ENCODE measurements at places on chromosomes 3 and 15.

GRCh38 chr15:40042791-40043320 is 3.9 kb upstream of the SRP14 start:
- no peak for DNase-seq

DNA sequence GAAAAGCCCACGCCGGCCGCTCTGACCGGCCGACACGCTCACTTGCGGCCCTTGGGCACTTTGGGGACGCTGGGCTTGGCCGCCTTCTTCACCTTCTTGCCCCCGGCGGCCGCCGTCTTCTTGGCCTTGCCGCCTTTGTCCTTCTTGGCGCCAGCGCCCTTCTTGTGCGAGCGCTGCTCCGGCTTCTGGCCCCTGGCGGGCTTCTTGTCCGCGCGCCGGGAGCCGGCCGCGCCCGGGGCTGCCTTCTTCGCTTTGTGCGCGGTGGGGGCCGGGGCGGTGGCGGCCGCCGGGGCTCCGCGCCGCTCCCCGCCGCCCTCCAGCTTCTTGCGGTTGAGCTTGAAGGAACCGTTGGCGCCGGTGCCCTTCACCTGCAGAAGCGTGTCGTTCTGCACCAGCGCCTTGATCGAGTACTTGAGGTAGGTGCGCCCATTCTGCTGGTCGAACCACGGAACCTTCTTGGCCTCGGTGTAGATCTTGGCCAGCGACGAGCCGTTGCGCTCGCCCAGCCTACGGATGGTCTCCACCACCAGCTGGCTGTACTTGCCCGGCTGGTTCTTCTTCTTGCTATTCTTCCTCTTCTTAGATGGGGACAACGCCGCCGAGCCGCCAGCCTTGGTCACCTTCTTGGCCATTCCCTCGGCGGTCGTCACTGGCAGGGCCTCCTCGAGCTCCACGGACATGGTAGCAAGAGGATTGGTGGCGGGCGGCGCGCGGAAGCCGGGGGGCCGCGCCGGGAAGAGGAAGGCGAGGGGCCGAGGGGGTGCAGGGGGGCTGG is 36.7 kb downstream of the HMCES start:
- DNase-seq, result no peak

DNA sequence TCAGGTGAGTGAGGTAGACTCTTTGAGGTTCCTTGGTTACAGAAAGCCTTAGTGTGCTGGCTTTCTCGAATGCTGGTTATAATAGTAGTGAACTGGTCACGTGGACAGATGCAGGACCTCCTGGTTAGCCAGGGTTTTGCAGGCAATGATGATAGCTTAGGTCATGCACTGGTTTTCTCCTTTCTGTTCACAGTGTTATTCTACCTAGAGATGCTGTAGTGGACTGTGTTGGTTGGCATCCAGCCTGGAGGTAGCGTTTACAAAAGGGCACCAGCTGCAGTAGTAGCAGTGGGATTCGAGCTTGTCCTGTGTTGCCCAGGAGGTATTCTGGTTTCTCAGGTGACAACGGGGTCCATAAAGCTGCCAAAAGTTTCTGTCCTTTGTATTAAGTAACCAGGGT is 27.0 kb downstream of the PCCB start:
- no peak for DNase-seq

GRCh38 chr3:65793495-65794200 is 245.1 kb downstream of the MAGI1 start:
- no peak for DNase-seq

GRCh38 chr3:190048932-190049441 is 71.7 kb downstream of the P3H2 start:
- DNase-seq, result peak; percentile 32

DNA sequence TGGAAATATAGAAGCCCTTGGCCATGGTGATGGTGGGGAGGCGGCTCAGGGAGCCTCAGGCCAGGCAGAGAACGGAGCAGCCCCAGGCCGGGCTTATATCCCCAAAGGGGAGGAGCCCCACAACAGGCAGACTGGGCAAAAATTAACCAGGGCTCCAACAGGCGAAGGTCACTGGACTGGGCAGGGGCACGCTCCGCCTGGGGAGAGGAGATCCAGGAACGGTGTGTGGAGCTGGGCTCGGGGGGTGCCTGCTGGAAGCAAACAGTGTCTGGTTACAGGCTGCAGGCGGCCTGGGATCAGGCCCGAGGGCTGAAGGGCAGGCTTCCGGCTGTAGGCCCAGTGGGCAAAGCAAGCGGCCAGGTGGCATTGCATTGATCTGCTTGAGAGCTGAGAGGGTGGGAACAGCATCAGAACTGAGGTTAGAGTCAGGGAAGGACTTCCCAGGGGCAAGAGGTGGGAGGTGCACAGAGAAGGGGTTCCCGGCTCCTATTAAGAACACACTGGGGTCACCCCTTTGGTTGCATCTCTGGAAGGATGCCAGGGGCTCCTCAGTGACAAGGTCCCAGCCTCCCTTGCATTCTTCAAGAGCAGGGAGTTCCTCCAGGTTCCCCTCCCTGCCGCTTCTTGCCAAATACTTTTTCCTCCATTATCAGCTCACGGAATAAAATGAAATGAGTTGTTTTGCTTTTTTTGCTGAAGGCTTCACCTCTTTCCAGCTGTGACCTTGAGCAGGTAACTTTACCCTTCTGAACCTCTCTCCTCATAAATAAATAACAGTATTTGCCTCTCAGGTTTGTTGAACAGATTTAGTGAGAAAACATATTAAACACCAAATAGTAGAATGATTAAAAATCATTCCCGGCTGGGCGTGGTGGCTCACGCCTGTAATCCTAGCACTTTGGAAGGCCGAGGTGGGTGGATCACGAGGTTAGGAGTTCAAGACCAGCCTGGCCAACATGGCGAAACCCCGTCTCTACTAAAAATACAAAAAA is 7.8 kb downstream of the ANPEP start:
- DNase-seq, result no peak

DNA sequence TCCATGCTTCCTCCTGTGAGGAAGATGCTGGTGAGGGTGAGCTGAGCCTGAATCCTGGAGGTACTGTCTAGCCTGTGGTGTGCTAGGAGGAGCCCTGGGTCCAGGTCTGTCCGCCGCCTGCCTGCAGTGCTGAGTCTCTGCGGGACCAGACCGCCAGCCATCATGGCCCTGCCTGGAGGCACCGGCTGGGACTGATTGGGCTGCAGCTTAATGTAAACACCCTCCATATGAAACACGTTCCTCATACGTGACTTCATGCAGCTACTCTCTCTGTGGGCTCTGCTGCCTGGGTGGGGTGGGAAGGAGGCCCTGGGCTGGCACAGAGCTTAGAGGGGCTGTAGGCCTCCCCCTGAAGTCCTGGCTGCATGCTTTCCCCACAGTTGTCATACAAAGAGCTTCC is 67.4 kb downstream of the FBLN2 start:
- no peak for DNase-seq

DNA sequence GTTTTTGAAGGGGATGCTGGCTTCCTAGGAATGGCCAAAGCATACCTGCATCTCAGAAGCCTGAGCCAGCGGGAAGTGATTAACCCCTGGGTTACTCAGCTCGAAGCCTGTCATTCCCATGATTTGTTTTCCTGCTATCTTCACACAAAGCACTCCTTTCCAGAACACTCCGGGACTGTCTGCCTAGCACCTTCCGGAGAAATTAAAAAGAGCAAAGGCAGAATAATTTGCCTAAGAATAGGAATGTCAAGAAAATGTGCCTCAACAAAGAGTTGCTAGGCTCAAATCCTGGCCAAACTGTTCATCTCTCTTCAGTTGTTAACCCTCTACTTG is 34.1 kb downstream of the TPM1 start:
- no peak for DNase-seq

DNA sequence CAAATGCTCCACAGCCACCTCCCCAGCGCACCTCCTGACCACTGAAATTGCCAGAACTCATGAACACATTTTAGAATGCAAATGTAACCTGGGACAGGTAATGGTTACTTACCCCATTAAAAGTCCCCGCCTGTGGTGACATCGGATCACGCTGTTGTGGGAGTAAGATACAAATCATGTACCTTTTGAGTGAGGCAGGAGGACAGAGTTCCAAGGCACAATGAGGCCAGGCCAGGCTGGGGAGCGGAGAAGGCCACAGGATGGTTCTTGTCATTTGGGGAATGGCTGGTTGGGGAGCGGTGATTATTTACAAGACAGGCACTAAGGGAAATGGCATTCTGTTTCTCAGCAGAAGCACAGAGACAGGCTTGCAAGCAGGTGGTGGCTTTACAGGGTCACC is 490.0 kb downstream of the EDEM1 start:
- no peak for DNase-seq

DNA sequence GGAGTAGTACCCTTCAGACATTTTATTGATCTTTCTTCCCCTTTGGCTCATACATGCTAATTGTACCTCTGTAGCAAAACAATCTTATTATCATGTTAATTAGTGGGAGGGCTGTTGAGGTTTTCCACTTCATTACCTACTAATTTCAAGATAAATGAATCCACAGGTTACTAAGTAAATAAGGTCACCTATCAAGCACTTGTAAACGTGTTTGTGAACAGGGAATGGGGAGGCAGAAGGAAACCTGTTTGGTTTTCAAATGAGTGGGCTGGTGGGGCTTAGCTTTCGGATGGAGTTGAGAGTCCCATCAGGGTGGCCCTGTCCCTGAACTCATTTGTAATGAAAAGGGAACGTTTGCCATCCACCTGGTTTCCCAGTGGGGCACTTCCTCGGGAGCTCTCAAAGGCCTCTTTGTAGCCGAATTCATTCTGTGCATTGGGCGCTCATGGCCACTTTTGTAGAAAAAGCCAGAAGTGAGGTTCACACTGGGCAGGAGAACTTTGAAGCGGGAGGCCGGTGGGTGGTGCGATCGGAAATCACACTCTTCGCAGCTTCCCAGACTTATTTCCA is 419.8 kb upstream of the NR2F2 start:
- no peak for DNase-seq

DNA sequence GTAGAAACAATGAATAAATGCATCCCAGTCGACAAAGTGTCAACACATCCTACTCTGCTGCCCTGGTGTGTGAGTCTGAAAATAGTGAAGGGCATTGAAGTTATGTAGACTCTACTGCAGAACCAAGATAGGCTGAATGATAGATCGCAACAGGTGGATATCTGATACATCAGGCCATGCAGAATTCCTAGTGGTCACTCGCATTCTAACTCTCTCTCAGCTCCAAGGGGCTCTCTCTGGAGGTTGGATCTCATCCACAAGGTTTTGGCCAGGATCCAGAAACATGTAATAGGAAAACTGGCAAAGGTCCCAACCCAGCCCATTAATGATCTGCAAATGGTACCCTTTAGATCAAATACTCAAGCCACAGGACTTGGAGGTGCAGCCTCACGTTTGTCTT is 514.1 kb downstream of the MAGI1 start:
- no peak for DNase-seq

DNA sequence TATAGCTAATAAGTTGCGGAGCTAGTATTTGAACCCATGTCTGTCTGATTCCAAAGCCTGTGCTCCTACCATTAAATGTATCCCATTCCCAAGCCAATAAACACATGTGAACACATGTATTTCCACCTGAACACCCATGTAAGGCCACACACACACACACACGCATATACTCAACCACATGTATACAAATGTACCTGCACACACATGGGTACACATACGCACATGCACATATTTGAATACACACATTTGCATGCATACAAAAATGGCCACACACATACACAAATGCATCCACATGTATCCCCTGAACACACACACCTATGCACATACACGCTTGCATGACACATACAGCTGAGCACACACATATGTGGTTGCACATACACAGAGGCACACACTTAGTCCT is 5.4 kb upstream of the MRPS22 start:
- no peak for DNase-seq

- DNase-seq, result no peak
Observed at GRCh38 chr15:62088353-62088693, 21.5 kb downstream of the C2CD4A start.

DNA sequence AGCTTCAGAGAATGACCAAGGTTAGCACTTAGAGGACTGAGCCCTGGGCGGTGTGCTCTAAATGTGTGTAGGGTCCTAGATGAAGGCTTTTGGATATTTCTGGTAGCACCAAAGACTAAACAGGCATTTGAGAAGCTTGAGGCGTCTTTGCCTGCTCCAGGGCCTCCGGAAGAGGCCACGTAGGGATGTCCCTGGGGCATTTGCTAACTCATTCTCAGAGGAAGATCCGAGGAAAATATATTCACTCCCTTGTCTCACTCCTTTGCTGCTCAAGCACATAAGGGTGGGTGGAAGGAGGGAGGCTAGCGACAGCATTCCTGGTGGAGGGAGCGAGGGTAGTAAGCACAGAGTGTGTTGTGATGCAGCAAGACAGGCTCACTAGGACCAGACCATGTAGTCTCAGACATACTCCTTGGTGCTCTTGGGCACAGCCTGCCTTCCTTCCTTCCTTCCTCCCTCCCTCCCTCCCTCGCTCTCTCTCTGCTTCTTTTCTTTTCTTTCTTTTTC is 38.5 kb upstream of the XCR1 start:
- DNase-seq, result no peak
